ENCODE measurements at places on chromosomes 3 and 15.

DNA sequence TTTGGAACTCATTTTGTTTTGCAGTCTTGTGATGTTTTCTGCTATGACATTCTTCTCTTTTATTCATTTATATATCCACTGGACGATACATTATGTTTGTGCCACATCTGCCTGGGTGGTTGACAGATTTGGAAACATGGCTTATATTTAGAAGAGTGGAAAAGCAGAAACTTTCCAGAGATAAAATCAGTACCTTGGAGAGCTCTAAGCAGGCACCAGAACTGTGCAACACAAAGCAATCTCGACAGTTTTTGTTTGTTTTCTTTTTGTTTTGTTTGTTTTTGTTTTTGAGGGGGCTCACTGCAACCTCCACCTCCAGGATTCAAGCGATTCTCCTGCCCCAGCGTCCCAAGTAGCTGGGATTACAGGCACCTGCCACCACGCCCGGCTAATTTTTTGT is 45.5 kb downstream of the SYN2 start:
- DNase-seq, result no peak

DNA sequence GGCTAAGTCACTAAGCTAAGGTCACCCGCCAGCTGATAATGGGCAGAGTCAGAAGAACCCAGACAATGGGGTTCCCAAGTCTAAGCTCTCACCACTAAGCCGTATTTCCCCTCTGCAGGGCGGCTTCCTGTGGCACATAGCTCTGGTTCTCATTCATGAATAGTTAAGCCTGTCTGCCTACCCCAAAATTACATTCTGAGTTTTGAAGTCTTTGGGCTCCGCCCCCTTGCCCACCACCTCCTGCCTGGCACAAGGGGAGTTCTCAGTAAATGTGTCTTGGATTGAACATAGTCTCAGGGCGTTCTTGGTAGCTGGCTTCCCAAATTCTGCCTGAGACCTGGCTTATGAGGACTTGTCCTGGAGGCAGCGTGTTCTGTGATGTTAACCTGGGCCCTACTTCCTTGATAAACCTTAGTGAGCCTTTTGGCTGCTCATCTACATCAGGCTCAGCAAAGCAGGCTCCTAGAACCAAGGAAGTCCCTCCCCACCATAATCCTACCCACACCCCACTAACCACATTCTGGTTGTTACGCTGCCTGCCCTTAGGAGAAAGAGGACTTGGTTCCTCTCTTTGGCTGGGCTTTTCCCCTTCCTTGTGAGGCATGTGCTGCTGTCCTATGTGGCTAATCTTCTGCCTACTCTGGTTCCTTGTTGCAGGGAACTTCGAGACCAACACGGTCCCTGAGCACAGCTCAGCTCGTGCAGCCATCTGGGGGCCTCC is 54.9 kb downstream of the STARD5 start:
- DNase-seq, result no peak

GRCh38 chr15:50210462-50211157 is 28.6 kb downstream of the SLC27A2 start:
- no peak for DNase-seq

GRCh38 chr3:65412588-65412987 is 626.1 kb downstream of the MAGI1 start:
- no peak for DNase-seq

GRCh38 chr3:58250093-58250707 is 12.6 kb downstream of the ABHD6 start:
- no peak for DNase-seq
